Activated CD4-positive, CD25-positive, alpha-beta regulatory T cell (primary cell): ENCODE measurements at places on chromosomes 5 and 9.
A peak's percentile ranks its signal among the peaks of the same experiment; 100 is the strongest.

DNA sequence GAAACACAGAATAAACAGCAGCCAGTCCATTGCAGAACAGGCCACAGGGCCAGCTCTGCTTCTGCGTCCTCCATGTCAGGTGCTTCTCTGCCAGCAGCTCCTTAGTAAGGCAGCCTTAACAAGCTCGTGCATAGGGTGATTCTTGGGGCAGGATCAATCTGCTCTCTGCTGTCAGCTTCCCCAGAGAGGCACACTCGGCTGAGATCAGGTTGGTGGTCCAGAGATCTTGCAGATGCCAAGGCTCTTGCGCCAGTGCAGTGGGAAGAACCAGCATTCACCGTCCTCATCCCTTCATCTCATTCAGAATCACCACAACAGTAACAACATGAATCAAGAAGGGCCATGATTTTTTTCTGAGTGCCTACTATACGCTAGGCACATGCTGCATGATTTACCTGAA lies 49.0 kb upstream of the ALDH1B1 start:
- DNase-seq: no peak

GRCh38 chr5:135127439-135128240 lies 93.6 kb upstream of the PITX1 start:
- no peak for DNase-seq

GRCh38 chr5:17813214-17813613 lies 179.0 kb downstream of the TAF11L14 start:
- no peak for DNase-seq

GRCh38 chr5:140725799-140726471 lies 25.7 kb downstream of the ZMAT2 start:
- peak; percentile 11 for DNase-seq

GRCh38 chr5:76986825-76987526 lies 34.1 kb downstream of the CRHBP start:
- no peak for DNase-seq

DNA sequence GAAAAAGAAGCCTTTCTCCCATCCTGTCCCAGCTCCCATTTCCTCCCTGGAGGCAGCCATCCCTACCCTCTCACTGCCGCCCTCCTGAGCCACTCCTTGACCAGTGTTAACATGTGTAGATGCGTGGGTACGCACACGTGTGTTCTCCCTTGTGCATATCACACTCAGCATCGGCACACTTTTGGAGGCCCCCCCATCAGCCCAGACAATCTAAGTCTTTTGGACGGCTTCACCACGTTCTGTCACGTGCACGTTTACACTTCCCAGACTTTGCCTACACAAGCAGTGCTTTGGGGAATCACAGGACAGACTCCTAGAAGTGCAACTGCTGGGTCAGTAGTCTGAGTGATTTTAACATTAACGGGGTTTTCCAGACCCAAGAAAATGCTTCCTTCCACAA lies 18.0 kb downstream of the HRH2 start:
- DNase-seq: no peak

GRCh38 chr5:144142824-144143162 lies 27.7 kb downstream of the YIPF5 start:
- DNase-seq: no peak

DNA sequence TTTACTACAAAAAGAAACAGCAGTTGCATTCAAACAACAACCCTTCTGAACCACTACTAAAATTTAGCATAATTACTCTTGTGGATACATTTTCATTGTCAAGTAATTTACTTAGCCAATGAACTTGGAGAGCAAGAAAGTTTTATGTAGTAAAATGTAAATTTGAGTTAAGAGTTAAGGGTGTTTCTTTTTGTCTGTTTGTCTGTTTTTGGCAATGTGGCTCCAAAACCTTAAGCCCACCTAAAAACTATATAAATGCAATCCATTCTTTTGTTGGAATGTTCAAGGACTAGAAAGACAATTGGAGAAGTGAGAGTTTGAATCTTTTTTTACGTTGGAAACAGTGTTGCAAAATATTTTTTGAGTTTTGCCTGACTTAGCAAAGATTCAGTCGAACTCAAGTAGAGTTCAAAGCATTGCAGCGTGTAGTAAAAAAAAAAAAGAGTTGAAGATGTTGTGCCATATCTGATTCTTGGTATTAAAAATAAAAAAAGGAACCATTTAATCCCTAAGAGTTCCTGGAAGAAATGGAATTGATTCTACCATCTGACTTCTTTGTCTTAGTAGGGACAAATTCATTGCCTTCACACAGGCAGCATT lies 867 bp downstream of the SYK start:
- no peak for DNase-seq

- DNase-seq: no peak
Measured at GRCh38 chr5:10534561-10535530, 29.0 kb upstream of the ANKRD33B start.

DNA sequence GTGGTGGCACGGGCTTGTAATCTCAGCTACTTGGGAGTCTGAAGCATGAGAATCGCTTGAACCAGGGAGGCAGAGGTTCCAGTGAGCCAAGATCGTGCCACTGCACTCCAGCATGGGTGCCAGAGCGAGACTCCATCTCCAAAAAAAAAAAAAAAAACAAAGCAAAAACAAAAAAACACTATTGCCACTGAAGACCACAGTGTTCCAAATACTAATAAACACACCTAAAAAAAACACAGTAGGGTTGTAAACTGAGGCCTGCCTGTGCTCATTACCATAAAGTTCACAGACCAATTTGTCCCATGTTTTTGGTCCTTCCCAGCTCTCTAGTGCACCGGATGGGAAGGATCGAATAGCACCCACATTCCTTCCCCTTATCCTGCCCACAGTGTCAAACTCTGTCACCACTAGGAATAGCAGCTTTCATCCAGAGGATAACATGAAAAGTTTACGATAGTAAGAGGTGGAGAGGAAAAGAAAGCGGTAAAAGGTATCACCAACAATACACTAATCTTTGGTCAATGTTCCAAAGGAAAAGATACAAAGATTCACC lies 49.2 kb downstream of the MYO10 start:
- no peak for DNase-seq
